NCI-H187 (cell line): ENCODE measurements at places on chromosomes 16 and 17.

- DNase-seq: no peak
Observed at GRCh38 chr17:10271106-10271562, 72.7 kb upstream of the GAS7 start.

DNA sequence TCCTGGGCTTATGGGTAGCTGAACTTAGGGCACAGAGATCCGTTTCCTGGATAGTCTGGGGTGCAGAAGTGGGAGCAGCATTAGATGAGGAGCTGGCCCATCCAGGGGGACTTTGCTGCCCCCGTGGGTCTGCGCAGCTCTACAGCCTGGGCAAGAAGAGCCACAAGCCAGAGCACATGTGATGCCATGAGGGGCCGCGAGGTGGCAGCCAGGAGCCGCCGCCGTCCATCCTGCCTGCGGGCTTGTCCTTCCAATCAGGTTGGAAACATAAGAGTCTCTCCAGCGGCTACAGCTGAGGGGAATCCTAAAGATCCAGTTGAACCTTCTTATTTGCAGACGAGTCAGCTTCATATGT, 21.9 kb downstream of the C1QTNF1 start:
- peak; percentile 75 for DNase-seq

DNA sequence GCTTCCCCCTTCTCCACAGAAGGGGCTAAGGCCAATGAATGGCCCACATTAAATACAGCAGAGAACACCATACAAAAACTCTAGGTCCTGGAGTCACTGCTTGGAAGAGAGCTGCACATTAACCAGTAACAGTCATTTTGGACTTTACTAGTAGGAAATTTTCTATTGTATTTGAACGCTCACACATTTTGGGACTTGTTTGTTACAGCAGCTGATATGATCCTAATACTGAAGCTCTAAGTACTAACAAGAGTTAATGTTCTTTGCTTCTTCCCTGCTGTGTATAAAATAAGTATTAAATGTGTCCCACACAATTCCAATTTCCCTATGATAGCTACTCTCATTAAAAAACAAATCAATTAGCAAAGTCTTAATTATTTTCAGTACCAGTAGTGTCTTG, 148.3 kb upstream of the IRX3 start:
- no peak for DNase-seq

DNA sequence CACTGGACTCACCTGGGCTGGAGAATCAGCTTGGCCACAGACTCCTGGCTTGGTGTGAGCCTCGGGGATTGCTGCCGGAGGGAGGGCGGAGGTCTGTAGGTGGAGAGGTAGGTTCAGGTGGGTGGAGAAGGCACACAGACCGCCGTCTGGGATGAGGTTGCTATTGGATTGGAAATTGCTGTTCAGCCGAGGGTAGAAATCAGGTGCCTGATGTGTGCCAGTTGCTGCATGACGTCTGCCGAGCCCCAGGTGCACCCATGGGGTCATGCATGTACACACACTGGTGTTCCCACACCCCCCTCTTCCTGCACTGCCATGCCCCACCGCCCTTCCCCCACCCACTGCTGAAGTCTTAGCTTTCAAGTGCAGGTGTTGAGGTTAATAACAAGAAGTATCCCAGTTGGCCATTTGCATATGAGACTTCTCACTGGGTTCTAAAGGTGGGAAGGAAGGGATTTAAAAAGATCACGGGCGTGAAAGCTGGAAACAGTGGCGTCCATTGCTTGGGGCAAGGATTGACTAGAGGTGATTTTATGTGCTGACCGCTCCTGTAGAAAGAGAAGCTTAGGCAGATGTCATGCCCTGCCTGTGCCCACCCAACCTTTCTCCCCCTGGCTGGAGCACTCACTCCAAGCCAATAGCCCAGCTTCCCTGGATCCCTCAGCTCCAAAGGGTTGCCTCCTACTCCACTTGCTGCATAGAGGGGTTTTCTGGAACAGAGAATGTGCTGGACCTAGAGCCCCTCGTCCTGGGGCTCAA, 193.6 kb downstream of the CCDC182 start:
- DNase-seq: no peak

GRCh38 chr17:40485851-40486521, 15.4 kb downstream of the TNS4 start:
- no peak for DNase-seq

DNA sequence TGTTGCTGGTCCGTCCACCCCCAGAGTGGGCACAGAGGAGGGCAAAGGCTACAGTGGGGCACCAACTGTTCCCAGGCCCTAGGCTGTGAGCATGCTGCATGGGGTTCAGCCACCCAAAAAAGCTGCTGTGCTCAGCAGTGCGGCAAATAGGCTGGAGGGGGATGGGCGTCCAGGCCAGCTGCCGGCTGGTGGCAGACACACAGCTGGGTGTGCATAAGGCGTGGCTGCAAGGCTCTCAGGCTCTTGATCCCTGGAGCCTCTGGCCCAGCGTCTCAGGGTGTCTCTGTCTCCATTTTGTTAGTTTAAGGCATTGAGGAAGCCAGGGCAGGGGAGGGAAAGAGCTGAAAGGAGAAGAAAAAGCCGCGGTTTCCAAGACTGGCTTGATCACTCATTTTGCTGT, 8.8 kb downstream of the RPL19 start:
- peak; percentile 27 for DNase-seq
